ENCODE measurements at places on chromosomes 13 and 19.

- no peak for DNase-seq
These were observed 25.0 kb downstream of the KBTBD6 start for GRCh38 chr13:41107584-41108014.

DNA sequence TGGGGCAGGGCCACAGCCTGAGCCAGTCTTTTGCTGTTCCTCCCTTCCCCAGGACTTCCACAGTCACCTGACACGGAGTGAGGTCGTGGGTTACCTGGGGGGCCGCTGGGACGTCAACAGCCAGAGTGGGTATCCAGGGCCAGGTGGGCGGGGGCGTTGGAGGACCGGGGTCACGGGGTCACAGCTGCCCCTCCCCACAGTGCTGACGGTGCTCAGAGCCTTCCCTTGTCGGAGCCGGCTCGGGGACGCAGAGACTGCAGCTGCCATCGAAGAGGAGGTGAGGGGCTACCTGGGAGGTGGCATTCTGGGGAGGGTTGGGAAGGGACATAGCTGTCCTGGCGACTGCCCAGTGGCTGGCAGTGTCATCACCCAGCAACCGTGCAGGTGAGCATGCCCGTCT is 11.5 kb downstream of the MPND start:
- DNase-seq = no peak

- DNase-seq = no peak
These were observed 2.6 kb downstream of the LENG1 start for GRCh38 chr19:54156953-54157352.

DNA sequence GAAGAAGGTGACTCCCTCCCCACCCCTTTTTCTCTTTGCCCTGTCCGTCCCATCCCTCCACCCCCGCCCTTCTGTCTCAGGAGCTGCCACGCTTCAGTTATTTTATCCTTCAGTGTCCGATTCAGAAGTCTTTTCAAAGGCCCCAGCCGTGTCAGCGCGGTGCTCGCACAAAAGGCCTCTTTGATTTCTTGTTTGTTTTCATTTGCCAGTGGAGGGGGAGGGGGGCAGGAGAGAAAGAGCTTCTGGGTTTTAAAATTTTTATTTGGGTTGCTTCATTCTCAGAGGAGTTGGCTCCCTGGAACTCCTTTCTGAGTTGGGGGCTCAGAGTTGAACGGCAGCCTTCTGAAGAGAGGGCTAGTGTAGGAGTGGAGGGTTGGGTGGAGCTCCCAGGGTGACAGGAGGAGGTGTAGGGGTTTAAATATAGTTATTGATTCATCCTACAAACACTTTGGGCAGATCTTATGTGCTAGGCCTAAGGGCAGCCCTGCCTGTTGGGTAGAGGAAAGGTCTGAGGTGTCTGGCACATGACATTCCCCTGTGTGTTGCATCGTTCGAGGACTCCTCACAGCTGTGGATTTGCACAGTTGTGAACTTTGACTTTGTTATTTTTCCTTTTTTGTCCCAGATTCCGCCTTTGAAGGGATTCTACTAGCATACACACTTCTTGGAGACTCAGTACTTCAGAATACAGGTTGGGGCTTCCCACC is 36.8 kb downstream of the NFIX start:
- DNase-seq = no peak

DNA sequence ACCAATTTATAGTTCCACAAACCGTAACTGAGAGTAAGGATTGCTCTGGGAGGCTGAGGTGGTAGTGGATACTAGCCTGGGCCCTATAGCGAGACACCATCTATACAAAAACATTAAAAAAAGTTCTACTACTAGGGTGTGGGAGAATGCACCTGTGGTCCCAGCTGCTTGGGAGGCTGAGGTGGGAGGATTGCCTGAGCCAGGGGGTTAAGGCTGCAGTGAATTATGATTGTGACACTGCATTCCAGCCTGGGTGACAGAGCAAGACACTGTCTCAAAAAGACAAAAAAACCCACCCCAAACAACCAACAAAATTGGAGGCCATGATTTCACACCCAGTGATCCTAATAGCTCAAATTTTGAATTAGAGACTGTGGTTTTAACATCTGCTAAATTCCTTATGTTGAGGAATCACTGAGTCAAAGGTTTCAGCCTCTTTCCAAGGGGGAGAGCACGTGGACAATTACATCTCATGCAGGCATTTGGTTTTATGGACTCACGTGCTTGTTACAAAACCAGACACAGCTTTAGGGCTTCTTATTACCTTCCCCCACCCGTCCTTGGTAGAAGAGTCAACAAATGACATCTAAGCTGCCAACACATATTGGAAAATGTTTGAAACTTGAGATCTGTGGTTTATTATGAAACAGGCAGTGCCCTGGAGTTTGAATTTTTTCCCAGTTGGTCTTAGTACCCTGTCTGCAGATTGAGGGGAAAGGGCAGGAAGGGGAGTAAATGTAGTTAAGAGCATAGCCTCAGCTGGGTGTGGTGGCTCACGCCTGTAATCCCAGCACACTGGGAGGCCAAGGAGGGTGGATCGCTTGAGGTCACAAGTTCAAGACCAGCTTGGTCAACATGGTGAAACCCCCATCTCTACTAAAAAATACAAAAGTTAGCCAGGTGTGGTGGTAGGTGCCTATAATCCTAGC is 18.5 kb downstream of the CYP2A6 start:
- DNase-seq = peak; percentile 79

DNA sequence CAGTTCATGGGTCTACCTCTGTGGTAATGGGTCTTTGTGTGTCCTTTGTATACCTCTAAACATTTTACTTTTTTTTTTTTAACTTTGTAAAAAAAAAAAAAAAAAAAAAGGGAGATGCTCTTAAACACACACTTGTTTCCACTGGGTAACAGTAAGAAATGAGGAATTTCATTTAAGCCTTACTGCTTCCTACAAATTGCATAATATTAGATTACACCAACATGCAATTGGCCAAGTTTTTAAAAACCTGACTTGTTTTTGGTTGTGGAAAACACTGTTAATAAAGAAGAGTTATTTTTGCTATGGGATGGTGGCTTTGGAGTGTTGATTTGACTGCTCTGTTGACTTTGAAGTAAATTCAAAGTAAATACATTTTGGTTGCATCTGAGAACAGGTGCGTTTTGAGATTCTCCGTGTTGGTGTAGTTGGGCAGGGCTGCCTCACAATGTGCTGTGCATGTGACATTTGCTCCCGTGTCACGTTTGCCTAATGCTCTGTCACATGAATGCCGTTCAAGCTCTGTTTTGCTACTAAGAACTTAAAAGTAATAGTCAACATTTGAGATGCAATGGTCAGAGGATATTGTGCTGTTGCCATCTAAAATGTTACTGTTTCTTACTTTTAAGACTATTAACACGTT is 202.4 kb downstream of the LMO7 start:
- DNase-seq = no peak

- DNase-seq = no peak
These were observed 68.7 kb downstream of the RASL11A start for GRCh38 chr13:27339299-27339698.

DNA sequence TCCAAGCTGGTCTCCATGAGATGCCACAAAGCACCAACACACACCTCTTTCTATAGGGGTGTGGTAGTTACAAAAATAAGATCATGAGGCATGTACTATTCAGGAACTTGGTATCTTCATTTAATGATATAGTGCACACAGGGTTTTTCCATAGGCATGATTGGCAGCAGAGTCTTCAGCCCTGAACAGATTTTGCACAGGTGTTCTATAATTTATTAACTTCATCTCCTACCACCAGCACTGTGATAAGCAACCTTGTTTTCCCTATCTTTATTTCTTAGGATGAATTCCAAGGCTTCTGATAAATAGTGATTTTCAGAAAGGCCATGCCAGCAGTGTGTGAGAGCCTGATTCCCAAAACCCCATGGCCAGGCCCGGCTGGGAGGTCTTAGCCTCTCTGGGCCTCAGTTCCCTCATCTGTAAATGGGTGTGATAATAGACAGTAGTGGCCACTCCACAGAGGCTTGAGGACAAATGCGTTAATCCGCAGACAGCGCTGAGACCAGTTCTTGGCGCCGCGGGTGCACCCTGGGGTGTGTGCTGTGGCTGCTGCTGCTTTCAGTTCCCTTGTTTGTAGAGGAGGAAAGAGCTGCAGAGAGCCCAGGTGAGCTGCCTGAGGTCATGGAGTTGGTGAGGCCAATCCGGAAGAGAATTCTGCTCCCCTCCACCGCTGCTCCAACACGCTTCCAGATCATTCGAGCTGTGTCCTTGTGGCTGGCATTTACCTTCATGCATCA is 33.1 kb downstream of the DHRS12 start:
- DNase-seq = no peak

DNA sequence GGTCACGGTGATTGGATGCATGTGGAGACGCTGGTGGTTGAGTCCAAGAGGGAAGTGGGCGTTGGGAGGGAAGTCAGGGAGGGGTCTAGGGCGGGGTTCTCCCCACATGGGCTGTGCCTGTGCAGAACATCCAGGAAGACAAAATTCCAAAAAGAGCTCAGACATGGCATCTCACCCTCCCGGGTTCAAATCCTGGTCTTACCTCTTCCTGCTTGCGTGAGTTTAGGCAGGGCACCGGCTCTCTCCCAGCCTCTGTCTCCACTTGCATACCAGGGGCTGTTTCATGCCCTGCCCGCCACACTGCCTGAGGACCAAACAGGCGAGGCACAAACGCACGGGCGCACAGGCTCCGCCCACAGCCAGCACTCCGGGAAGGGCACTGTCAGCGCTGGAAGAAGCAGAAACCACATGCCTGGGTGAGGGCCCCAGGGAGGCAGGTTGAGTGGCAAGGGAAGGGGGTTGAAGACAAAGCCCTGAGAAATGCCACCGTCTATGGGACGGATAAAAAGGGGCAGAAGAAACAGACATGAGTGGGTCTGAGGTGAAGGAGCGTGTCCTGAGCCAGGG is 123.6 kb upstream of the SOX1 start:
- DNase-seq = no peak

- no peak for DNase-seq
These were observed 80.6 kb downstream of the SIPA1L3 start for GRCh38 chr19:37987356-37988332.

GRCh38 chr13:30051531-30052060 is 201.2 kb upstream of the UBL3 start:
- DNase-seq = no peak

DNA sequence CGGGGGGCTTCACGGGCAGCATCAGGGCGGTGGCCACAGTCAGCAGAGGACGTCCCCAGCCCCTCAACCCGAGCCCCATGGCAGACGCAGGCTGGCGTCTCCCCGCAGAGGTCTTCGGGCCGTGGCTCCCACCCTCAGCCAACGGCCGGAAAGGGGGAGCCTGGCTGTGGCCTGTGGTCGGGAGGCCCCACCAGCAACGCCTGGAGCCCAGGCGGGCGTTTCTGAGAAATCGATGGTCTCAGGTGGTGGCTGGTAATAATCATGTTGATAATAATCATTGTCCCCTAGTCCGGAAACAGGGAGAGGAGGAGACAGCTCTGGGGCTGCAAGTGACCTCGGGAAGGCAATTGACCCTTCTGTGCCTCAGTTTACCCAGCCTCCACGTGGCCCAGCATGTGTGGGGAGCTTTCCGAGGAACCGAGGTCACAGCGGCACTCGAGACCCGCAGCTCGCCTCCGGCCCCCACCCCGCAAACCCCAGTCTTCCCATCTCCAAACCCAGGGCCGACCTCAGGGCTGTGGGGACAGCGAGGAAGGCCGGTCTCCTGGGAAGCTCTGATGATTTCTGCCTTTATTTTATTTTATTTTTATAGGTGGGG is at the start of gene PRSS57:
TSS of gene PRSS57 (minus strand) at position 101 of the 598 bp plus-strand sequence. CDS start at position 79, 22 bp downstream.
- no peak for DNase-seq

DNA sequence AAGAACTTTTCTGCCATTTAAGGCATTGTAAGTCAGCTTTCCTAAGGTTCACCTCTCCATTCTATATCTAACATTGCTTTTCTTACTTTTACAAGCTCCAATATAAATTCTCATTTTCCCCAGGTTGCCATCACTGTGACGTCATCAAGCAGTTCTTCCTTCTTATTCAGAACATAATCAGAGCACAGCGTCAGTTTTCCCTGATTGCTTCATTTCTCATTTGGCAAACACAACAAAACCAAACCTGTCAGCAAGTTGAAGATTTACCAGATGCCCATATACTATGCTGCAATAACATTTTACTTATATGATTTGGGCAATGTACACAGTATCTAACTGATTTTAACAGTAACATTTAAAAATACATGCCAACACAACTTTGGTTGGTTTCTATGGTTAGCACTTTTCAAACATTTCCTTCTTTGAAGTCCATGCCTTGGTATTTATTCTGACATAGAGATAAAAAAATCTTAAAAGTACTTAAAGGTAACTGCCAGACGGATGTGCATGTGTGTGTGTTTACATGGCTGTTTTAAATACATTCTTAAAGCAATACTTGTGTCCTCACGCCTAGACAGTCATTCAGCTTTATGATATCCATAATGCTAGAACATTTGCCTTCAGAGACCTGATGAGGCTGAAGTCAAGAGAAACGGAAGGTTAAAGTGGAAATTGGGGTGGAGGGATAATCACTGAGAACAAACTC is 264.0 kb downstream of the KLF12 start:
- no peak for DNase-seq

GRCh38 chr19:36771261-36772231 is 1.1 kb downstream of the ZNF850 start:
- peak; percentile 45 for DNase-seq

- DNase-seq = no peak
These were observed 1921.9 kb downstream of the OLFM4 start for GRCh38 chr13:54950546-54950945.

DNA sequence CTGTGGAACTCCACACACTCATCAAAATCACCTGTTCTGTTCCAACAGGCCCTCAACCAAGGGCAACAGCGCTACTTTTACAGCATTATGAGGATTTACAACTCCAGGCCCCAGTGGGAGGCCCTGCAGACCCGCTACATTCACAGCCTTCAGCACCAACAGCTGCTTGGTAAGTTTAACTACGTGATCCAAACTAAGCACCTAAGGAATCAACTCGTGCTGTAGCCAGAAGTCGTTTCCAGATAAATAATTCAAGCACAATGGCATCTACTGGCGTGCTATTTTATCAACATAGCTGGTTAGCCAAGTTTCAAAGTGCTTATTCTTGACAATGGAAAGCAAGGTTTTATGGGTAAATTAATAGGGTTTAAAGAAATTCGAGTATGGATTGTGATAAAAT is 5.3 kb downstream of the FAM216B start:
- DNase-seq = no peak

GRCh38 chr13:106373989-106374572 is 161.4 kb downstream of the EFNB2 start:
- no peak for DNase-seq

GRCh38 chr19:19068659-19069654 is 5.2 kb downstream of the SLC25A42 start:
- DNase-seq = no peak

GRCh38 chr19:19096641-19097627 is 33.1 kb downstream of the SLC25A42 start:
- DNase-seq = no peak

GRCh38 chr19:46620716-46621115 is 4.2 kb downstream of the PTGIR start:
- no peak for DNase-seq

GRCh38 chr13:76882431-76882830 is 3.8 kb downstream of the KCTD12 start:
- DNase-seq = no peak

Measured in brain pericyte (primary cell).